Astrocyte of the cerebellum (primary cell): ENCODE measurements at places on chromosomes 16 and 17.

DNA sequence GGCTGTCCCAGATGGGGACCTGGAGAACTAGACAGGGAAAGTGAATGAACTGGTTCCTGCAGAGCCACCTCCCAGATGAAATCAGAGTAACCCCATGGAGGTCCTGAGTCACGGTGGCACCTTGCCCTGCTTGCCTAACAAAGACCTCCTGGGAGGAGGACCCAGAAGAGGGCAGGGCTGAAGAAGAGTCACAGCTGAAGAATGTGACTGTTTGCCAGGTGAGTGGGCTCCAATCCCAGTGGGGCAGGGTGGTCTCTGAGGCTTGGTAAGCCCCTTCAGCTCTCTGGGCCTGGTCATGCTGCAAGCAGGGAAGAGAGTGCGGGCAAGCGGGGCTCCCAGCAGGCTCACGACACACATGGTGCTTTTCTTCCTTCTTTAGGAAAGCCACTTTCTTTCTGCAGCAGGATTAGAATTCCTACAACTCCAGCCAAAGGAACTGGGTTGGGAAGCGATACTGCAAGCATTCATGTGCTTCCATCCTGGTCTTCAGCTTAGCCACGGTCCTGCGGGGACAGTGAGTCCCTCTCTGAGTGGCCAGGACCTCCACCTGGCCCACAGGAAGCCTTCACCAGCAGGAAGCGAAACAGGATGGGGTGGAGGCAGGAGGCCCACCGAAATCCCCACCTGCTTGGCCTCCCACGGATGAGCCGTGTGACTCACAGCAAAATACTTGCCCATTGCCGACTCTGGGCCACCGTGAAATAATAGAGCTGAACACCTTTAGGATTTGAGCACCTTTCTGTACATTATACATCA is 4.3 kb downstream of the C16orf74 start:
- DNase-seq: no peak

DNA sequence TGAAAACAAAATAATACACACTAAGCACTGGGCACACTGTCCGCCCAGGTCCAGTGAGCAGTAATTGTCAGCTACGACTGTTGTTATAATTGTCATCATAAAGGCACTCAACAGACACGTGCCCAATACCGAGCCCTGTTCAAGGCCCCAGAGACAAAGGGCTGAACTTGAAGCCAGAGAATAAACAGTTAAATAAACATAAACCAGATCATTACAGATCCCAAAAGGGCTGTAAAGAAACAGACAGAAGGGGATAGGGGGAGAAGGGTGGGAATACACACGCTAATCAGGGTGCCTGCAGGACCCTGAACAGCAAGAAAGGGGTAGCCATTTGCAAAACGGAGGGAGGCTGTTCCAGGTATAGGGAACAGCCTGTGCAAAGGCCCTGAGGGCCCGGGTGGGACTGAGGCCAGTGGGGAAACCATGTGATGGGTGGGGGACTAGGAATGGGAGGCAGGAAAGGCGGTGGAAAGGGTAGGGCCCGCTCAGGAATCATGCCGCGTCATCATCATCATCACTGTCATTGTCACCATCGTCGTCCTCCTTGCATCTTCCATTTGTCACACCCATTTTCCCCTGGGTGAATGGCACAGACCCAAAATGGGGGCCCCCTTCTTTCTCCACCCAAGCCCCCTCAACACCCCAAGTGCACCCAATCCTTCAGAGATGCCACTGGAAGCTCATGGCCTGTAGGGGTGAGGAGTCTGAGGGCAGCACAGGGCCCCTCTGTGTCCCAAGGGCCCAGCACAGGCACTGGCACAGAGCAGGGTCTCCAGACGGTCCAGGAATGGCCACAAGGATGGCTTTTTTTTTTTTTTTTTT is 6.3 kb downstream of the CARHSP1 start:
- DNase-seq: no peak

DNA sequence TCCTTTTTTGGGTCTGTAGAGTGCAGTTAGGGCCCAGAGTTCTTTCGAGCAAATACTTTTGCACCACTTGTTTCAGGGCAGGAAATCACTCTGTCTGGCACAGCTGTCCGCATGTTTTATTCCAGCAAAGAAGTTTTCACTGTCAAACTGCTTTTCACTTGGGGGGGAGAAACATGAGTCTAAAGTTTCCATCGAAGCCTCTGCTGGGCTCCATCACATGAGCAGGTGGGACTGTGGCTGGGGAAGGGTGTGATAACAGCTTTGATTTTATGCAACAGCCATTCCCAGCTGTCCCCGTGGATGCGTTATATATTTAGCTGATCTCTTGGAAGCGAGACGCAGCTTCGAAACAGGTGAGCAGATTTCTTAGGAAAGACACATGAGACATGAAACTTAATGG is 288.6 kb downstream of the SNX29 start:
- no peak for DNase-seq

- no peak for DNase-seq
These were observed at the start of gene C17orf113 for GRCh38 chr17:42050393-42051012. Gene C17orf113, minus strand, starts transcription at chr17:42050601. Its CDS starts 7,225 bp downstream, at chr17:42043376.

- DNase-seq: no peak
These were observed 390 bp downstream of the MNT start for GRCh38 chr17:2400474-2400866.

- DNase-seq: no peak
These were observed 24.1 kb downstream of the ANKRD40 start for GRCh38 chr17:50683434-50684287.

DNA sequence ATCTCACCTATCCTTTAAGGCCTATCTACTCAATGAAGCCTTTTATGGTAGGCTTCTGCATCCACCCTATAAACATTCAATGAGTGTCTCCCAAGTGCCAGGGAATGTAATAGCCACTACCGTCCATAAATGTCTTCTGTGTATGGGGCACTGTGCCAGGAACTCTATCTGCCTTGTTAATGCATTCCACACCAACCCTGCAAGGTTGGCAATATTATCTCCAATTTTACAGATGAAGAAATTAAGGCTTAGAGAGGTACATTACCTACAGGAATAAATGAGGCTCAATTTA is 20.0 kb downstream of the MAP3K14 start:
- DNase-seq: no peak

GRCh38 chr17:81040791-81041337 is 5.9 kb downstream of the BAIAP2 start:
- DNase-seq: no peak

DNA sequence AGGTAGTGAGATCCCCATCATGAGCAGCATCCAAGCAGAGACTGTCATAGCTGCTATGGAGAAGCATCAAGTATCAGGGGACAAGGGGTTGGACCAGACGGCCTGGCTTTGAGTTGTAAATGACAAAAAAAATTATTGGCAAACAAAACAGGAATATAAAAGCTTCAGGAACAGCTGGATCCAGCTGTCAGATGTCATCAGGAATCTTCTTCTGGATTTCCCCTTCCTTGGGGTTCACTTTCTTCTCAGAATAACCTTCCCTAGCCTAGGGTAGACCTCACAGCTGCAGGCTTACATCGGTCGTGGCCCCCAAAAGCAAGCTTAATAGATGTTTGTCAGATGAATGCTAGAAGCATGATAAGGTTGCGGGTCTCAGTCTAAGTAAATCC is 17.2 kb upstream of the RAI1 start:
- DNase-seq: no peak

DNA sequence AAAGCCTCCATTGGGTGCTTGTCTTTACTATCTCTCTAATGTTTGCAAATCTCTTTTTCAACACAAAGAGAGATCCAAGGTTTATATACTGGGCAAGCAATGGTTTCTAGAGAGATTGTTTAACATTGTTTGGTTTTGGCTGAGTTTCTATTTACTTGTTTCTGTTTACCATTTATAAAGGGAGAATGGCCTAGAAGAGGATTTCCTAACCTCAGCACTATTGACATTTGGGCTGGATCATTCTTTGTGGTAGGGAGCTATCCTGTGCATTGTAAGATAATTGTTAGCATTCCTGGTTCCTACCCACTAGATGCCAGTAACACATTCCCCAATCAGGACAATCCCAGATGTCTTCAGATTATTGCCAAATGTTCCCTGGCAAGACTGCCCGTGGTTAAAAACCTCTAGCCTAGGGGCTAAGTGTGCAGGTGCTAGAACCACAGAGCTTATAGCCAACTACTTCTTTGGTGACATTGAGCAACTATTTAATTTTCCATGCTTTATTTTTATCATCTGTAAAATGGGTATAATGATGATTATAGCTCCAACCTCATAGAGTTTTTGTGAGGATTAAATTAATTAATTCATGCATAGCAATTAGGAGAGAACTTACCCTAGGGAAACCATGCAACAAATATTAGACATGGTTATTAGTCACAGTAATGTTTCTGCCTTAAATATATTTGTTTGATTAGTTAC is 413.9 kb upstream of the MAF start:
- peak; percentile 15 for DNase-seq

GRCh38 chr16:54270711-54271110 is 15.9 kb downstream of the IRX3 start:
- DNase-seq: no peak

GRCh38 chr17:29582254-29582765 is 7.1 kb downstream of the GIT1 start:
- no peak for DNase-seq

- DNase-seq: no peak
These were observed 12.1 kb downstream of the USP6 start for GRCh38 chr17:5127910-5128309.

- no peak for DNase-seq
These were observed 2.8 kb downstream of the EMP2 start for GRCh38 chr16:10577305-10578202.

- no peak for DNase-seq
These were observed 126.5 kb upstream of the CORO6 start for GRCh38 chr17:29749045-29749825.

DNA sequence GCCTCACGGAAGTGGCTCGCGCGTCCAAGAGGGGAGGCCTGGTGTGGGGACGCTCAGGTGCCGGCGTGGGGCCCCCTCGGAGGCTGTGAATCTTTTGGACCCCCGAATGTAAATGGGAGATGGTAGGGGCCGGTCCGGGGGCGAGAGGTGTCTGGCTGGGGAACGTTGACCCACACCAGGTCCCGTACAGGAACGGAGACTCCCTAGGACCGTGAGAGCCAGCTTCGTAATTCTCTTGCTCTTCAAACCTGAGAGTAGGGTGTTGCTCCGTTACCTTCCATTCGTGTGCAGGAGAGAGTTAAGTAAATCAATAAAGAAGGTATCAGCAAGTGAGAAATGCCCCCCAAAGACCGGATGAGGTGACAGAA is 481 bp downstream of the LYRM1 start:
- DNase-seq: no peak

- no peak for DNase-seq
These were observed 35.0 kb upstream of the MRC2 start for GRCh38 chr17:62592341-62593099.

DNA sequence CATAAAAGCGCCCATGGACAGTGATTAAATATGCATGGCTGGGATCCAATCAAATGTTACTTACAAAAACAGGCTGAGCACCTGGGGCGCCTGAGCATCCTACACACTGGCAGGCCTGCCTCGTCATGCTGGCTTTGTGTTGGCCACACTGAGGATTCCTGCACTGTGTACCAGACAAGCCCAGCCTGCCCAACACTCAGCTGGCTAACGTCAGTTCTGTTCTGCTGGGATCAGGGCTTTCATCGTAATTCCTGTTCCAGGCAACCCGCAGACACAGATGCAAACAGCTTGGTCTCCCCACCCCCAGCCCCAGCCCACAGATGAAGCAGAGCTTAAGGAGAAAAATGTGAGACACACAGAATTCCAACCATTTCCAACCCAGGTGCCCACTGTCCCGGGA is 30.7 kb downstream of the PIMREG start:
- no peak for DNase-seq

- DNase-seq: no peak
These were observed 50.9 kb downstream of the JPH3 start for GRCh38 chr16:87653234-87653633.

GRCh38 chr16:49330562-49331201 is 42.9 kb upstream of the C16orf78 start:
- DNase-seq: no peak

- DNase-seq: no peak
These were observed 58.0 kb downstream of the AIPL1 start for GRCh38 chr17:6376931-6377361.

GRCh38 chr16:47574091-47575054 is 113.2 kb downstream of the PHKB start:
- DNase-seq: peak; percentile 80

DNA sequence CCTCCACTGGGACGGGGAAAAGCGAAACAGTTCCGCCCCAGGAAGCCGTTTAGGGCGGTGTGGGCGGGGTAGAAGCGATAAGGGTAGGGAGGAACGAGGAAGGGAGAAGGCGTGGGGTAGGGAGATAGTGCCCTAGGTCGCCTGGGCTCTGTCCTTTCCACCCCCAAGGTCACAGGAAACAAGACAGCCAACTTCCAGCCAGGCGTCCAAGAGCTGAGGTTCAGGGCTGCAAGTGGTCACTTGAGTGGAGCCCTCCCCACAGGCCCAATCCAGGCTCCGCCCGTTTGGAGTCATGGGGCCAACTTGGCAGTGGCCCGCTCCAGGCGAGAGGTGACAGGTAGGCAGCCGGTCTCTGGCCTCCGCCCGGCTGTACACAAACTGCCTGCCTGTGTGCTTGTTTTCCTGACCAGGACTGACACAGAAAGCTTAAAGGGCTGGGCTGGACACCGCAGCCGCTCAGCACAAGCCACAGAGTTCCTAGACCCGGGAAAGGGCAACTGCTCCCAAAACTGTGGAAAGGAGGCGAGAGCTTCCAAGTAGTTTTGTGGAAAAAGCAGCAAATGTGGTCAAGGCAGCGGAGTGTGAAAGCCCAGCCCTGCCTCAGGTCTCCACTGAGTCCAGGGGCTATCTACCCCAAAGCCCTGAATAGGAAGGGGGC is at the start of gene RILP:
TSS of gene RILP (minus strand) at position 23 of the 658 bp plus-strand sequence. CDS start 62 bp downstream, outside the sequence.
- no peak for DNase-seq

GRCh38 chr16:52308051-52308450 is 238.9 kb downstream of the TOX3 start:
- no peak for DNase-seq

- no peak for DNase-seq
These were observed 32.4 kb upstream of the METTL9 start for GRCh38 chr16:21566891-21567414.

GRCh38 chr17:1498869-1499268 is 6.4 kb upstream of the MYO1C start:
- DNase-seq: peak; percentile 55

DNA sequence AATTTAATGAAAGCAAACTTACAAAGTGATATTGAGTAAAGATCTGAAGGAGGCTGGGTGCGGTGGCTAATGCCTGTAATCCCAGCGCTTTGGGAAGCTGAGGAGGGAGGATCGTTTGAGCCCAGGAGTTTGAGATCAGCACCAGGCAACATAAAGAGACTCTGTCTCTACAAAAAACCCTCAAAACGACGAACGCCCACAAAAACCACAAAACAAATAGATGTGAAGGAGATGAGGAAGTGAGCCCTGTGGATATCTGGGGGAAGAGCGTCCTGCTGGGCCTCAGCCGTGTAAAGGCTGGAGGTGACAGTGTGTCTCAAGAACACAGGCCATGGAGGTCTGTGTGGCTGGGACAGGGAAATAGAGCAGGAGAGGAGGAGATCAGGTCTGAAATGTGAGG is 68.8 kb downstream of the ITFG1 start:
- DNase-seq: peak; percentile 40

DNA sequence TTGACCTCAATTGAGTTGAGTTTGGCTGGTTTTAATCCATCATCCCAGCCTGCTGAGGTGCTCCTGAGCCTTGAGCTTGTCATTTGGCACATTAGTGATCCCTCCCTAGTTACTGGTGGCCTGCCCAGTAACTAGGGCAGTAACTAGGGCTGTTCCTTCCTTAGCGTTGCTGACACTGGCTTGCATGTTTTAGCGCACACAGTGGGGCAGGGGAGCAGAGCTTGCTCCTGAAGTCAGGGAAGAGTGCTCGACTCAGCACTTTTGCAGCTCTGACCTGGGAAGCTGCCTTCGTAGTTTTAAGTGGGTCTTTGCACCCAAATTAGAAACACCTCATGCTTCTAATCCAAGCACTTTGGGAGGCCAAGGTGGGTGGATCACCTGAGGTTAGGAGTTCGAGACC is 15.7 kb downstream of the CCDC42 start:
- DNase-seq: no peak
